ENCODE measurements at places on chromosomes 11 and 22. TPM values are rescaled to one million over a fixed set of nuclear protein-coding genes. Genes with fewer than 3 reads are reported as not detected.

- DNase-seq: peak; percentile 87
Measured at GRCh38 chr11:62680825-62681240, 2.0 kb upstream of the UBXN1 start.

DNA sequence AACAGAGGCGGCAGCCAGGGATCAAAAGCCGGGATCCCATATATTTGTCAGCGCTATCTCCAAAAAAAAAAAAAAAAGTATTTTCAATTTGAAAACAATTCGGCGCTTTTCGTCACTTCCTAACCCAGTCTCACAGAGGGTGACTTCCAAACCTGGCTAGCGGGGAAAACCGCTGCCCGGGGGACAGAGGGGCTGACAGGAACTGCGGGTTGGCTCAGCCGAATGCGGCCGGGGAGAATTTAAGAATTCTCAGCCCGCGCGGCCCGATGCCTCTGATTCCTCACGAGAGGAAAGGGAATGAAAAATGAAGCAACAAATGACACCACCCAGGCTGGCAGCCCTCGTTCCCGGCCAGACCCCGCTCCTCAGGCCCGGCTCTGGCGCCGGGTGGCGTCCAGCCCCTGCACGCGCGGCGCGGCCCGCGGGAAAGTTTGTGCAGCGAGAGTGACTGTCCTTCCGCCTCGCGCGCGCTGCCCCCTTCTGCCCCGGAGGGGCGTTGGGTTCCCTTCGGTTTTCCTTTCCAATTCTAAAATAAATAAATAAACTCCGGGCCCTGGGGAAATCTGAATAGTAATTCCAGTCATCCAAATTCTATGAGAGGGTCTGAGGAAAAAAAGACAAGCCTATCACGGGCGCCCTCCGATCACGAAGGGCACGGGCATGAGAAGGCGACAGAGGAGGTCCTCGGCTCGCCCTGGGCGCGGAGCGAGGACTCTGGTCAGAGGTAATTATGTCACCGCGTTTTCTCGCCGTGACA, 4.8 kb upstream of the PAX6 start:
- no peak for DNase-seq

GRCh38 chr11:109877043-109877442, 216.1 kb upstream of the ZC3H12C start:
- no peak for DNase-seq

- DNase-seq: no peak
Measured at GRCh38 chr22:26566994-26567393, 22.9 kb downstream of the TPST2 start.

GRCh38 chr11:66064571-66064970, 5.5 kb upstream of the PACS1 start:
- DNase-seq: no peak

The SHANK2 gene
- 1.6 TPM for total RNA-seq

The UPK3A gene
- not detected for total RNA-seq

GRCh38 chr11:36465449-36466163, 44.5 kb downstream of the TRAF6 start:
- peak; percentile 72 for DNase-seq
